Stromal cell of bone marrow (primary cell): ENCODE measurements at places on chromosomes 12 and 14.

- no peak for DNase-seq
Measured at GRCh38 chr14:68822132-68822651, 29.3 kb upstream of the ZFP36L1 start.

DNA sequence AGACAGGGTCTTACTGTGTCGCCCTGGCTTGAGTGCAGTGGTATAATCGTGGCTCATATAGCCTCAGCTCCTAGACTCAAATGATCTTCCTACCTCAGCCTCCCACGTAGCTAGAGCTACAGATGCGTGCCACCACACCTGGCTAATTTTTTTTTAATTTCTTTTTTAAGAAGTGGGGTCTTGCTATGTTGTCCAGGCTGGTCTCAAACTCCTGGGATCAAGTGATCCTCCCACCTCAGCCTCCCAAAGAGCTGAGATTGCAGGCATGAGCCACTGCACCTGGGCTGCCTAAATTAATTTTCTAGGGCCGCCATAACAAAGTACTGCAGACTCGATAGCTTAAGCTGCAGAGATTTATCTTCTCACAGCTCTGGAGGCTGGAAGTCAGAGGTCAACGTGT, 9.1 kb downstream of the LTBR start:
- no peak for DNase-seq

- no peak for DNase-seq
Measured at GRCh38 chr14:52325126-52325525, 11.0 kb downstream of the PTGER2 start.

DNA sequence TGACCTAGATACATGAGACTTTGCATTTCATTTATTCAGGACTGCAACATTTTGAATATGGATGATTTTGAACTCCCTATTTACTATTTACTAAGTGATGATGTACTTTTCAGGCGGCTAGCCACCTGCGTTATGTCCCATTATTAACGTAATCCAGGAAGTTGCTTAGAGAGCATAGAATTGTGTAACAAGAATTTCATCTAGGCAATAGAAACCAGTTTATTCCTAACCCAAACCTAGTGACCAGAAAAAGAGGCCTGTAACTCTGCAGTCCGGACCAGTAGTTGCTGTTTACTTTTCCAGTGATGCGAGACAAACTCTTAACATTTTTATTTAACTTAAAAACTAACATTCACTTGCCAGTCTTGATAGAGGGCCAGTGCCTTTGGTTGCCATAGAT, 12.3 kb downstream of the NUDT4 start:
- no peak for DNase-seq

GRCh38 chr14:65373016-65373670, 39.4 kb upstream of the FUT8 start:
- no peak for DNase-seq
